ENCODE measurements at places on chromosomes 16 and 17.
A peak's percentile ranks its signal among the peaks of the same experiment; 100 is the strongest.

DNA sequence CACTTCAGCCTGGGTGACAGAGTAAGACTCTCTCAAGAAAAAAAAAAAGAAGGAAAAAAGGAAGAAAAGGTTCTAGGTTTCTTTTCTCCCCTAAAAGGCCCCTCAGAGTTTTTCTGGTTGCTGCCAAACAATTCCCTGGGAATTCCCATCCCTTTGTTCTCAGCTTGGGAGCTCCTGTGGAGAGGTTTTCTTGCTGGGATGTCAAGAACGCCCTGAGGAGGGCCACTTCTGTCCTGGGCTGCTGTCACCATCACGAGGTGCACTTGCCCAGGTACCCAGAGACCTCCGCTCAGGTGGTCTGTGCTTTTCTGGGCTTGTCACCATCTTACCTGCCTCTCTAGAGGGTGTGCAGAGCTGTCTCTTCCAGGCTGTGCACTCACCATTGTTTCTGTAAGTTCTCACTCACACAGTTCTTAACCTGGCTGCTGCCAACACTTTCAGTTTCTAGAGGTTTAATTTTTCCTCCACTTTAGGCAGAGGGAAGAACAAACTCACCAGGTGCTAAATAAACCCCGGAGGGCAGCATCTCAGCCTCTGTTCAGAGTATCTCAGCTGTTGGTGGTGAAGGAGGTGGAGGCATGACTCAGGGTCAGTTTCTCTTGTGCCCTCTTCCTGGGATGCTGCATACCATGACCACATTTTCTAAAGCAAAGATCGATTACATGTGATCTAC, 2.4 kb upstream of the COX6A2 start:
- no peak for DNase-seq

DNA sequence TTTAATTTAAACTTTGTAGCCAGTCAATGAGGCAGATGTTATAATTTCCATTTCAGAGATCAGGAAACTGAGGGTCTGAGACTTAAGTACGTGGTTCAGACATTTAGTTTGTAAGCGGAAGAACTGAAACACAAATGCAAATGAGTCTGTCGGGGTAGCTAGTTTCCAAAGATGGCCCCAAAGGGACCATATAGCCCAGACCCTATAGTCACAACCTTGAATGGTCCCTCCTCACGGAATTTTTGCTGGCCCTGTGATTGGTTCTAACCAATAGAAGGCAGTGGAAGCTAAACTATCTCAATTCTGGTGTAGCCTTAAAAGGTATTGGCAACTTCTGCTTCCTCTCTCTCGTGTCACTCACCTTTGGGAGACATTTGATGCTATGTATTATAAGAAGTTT, 7.5 kb upstream of the BCO1 start:
- no peak for DNase-seq

- no peak for DNase-seq
These were observed 156.1 kb upstream of the CDH13 start for GRCh38 chr16:82470620-82471152.

GRCh38 chr17:61309362-61310256, 90.0 kb upstream of the TBX2 start:
- DNase-seq: no peak

- DNase-seq: no peak
These were observed 77.0 kb upstream of the TNRC6C start for GRCh38 chr17:77881545-77881944.

GRCh38 chr17:74211141-74211911, 2.0 kb upstream of the TTYH2 start:
- peak; percentile 67 for DNase-seq

DNA sequence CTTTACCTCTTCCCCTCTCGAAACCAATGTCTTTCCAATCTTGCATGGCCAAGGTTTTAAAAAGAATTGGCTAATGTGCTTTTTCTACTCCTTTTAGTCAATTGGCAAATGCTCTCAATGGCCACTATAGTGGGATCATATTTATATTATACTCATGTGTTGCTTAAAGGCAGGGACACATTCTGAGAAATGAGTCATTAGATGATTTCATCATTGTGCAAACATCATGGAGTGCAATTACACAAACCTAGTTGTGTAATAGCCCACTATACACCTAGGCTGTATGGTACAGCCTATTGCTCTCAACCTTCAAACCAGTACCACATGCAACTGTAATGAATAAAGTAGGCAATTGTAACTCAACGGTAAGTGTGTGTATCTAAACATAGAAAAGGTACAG, 180.9 kb downstream of the HS3ST3A1 start:
- DNase-seq: no peak

DNA sequence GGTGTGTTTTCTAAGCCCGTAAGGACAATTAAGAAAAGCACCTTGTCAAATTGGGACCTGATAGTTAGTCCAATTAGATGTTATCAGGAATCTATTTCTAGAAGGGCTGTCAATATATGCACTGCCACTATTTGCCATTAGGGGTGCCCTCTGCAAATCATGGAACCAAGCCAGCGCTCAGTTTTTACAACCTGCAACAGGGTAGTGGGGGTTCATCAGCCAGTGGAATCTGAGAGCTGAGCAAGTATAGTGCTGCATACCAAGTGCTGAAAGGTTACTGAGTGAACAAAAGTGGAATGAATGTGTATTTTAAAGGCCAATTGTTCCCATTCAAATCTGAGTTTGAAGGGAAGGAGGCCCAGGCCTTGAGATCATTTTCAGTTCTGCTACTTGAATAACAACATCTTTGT, 10.4 kb downstream of the PRR11 start:
- DNase-seq: peak; percentile 67

DNA sequence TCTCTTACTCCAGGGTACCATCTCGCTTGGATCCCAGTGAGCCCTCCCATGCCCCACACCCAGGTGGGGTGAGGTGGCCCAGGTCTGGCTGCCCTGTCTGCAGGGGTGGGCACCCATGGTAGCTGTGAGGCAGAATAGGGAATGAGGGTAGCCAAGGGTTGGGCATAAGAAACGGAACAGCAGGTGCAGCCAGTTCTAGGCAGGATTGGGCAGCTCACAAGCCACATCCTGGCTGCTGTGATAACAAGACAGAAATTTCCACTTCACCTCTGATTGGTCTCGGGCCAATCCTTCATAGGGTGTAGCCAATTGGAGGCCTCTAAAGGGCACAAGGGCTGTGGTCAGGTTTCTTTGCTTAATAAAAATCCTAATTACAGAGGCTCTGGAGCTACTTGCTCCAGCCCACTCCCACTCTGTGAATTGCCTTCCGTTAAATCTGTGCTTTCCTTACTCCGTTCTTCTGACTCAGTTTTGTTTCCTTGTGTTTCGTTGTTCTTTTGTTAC, 1.5 kb upstream of the ARHGDIG start:
- DNase-seq: peak; percentile 65

DNA sequence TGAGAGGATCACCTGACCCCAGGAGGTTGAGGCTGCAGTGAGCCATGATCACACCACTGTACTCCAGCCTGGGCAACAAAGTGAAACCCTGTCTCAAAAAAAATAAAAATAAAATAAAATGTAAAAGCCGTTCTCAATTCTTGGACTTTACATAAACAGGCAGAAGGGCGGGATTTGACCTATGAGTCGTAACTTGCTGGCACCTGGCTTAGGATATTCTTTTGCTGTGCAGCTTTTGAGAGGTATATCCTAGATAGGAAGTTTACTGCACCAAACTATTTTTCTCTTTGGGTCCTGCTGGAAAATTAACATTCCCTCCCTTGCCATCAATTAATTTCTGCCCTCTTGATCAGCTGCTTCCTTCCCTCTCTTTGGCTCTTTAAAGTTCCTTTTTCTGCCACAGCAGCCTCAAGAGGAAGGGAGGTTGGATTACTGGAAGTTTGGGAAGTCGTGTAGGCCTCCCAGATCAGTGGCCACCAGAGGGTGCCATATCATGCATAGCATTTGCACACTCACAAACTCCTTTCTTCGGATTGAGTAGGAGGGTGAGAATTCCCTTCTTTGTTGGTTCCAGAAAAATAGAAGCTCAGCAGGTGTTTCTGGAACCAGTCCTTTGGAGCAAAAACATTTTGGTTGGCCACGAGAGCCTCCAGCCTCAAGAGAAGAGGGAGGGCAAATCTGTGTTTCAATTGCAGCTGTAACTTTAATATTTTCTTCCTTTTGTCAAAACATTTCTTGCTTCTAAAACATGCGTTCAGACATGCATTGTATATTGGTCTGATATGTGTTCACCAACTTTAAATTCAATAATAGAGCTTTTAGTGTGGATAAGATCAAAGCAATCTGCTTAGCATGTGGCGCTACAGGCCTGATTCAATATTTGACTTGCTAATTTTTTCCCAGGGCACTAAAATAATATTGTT, 147.3 kb downstream of the CCDC182 start:
- peak; percentile 94 for DNase-seq

DNA sequence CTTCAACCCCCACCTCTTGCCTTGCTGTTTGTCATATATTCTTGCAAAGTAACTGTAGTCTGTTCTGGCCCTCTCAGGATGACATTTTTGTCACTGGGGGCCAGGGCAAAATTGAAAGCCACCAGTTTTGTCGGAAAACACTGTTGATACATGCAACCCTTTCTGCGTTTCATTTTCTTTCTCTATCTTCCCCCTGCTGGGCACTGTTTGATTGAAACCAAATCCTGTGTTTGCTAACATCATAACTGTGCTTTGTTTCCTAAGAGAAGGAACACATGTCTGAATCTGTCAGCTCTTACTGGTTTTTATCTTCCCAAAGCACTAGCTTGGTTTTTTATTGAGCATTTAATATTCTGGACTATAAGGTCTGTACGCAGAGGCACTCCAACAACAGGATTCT, 11.7 kb upstream of the CPPED1 start:
- no peak for DNase-seq

DNA sequence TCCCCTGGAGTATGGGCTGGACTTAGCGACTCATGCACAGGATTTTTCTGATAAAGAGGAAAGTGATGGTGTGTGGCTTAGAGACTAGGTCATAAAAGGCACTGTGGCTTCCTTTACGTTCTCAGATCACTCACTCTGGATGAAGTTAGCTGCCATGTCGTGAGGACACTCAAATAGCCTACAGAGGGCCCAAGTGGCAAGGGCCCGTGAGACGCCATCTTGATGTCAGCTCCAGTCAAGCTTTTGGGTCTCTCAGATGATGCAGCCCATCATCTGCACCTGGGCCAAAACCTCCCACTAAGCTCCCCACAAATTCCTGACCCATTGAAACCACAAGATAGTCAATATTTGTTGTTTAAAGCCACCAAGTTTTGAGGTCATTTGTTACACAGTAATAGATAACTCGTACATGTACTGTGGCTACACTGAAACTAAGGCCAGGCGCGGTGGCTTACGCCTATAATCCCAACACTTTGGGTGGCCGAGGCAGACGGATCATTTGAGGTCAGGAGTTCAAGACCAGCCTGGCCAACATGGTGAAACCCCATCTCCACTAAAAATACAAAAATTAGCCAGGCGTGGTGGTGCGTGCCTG, 14.7 kb downstream of the ST6GALNAC2 start:
- no peak for DNase-seq

GRCh38 chr17:75417054-75417580, 11.6 kb upstream of the GRB2 start:
- no peak for DNase-seq

DNA sequence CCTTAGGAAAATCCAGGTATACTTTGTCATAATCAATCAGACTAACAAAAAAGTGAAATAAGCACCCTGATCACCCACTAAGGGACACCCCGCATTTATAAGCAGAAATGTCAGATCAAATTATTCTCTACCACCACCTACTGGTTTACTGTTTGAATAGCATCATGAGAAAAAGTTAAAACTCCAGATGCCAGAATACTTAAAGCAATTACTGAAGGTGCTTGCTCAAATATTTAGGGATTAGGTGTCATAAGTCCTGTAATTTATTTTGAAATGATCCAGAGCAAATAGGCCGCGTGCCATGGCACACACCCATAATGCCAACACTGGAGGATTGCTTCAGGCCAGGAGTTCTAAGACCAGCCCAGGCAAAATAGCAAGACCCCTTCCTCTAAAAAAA, 2.3 kb downstream of the TOP2A start:
- DNase-seq: peak; percentile 80

GRCh38 chr17:64783556-64784352, 121.6 kb upstream of the SMURF2 start:
- no peak for DNase-seq

DNA sequence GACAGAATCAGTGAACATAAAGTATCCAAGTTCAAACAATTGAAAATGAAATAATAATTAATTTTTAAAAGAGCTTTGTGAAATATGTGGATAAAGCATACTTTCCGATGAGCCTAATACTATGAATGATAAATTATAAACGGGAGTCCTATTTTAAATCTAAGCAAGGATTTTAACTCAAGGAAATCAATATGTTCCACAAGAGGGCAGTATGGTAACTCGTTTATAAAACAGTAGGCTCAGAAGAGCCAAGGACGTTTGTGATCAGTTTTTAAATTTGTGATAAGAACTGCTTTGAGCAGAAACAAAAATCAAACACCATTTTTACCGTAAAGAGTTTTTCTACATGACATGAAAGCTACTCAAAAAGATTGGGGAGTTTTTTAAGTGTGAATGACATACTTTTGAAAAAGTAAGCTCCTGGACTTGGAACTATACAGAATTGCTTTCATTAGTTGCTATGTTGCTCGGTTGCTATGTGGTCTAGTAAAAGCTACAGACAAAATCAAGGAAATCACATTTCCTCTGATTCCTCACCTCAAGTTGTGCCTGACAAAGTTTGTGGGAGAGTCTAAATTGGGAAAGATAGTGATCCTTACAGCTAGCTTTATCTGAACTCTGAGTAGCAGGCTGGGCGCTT, 11.8 kb upstream of the TEKT1 start:
- DNase-seq: peak; percentile 77

DNA sequence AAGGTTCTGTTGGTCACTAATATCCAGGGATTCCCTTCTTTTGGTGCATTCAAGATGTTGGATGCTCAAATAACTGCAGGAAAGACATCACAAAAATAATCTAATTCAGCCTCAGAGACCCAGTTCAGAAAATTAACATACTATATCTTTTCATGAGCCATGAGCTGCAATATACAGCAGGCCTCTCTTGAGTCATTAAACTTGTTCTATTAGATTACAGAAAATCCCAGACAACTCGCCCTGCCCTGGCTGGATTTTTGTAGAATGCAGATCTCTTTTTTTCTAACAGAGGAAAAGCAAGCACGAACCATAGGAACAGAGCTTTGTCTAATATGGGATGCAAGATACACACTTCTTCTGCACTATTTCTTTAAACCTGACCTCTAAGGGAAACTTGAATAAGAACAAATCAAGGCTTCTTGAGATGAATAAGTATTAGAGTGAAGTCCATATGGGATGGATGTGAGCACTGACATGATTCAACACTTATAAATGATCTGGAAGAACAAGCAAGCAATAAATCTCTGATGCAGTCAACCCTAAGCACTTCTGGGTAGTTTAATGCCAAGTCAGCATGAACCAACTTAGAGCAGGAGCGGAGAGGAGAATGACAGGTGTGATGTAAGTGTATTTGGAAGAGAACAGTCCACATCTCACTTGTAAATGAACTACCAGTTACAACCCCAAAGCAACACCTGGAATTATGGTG, 70.7 kb upstream of the GNAO1 start:
- DNase-seq: no peak

- DNase-seq: no peak
These were observed 13.2 kb downstream of the TMEM11 start for GRCh38 chr17:21200590-21201297.

- DNase-seq: no peak
These were observed 241.5 kb upstream of the CNTNAP4 start for GRCh38 chr16:76035689-76036088.

Measured in NCI-H82 (cell line).